ENCODE measurements at places on chromosomes 3 and 15.

- DNase-seq, result no peak
Measured at GRCh38 chr3:76436894-76437293, 603.0 kb upstream of the ROBO2 start.

GRCh38 chr15:83398626-83399025, 48.5 kb upstream of the SH3GL3 start:
- no peak for DNase-seq

DNA sequence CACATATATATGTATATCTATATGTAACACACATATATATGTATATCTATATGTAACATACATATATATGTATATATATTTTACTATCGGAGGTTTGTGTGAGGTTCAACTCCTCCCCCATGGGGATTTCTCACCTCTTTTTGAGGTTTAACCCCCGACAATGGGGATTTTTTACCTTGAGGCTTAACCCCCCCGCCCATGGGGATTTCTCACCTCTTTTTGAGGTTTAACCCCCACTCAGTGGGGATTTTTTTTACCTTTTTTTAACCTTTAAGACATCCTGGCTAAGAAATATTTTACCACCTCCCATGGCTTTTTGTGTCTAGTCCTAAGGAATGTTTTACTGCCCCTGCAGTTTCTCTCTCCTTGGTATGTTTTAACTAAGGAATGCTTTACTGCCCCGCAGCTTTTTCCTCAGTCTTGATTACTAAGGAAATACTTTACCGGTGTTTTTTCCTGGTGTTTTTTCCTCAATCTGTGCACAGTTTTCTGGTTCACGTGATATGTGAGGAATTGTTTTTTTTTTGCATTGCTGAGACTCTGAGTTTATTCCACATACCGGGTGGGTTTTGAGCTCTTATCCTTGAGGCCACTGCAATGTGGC, 185.2 kb downstream of the KLF13 start:
- no peak for DNase-seq

DNA sequence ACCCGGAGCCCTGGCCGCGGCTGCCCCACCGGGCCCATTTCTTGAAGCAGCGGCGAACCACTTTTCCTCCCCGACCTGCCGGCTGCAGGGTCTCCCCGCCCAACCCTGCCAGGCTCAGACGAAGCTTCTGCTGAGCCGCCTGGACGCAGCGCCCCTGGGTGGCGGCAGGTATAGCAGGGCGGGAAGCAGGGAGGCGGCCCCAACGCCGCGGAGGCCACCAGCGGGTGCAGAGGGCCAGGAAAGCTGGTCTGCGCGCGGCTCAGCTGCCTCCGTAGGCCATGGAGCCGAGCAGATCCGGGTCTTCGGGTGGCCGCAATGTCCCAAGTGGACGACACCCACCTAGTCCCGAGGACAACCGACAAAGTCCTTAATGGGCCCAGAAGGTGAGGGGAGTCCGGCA, 21.9 kb upstream of the SRPRB start:
- no peak for DNase-seq

GRCh38 chr15:82549199-82549665, 9.0 kb upstream of the RPS17 start:
- no peak for DNase-seq

GRCh38 chr3:85005946-85006345, 47.2 kb downstream of the CADM2 start:
- DNase-seq, result no peak

DNA sequence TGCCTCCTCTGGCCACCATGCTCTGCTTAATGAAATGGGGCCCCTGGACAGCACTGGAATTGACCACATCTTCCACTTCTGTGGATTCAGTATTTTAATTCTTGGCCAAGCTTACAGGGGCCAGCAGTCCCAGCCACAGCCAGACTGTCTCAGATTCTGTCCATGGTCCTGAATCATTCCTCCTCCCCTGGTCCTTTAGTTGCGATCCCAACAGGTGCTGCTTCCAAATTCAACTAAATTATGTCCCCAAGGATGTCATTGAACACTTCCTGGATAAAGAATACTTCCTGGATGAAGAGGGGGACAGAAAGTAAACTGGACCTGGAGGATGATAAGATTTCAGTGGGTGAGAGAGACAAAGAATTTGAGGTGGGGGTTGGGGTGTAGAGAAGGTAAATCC, 111.1 kb upstream of the FOXB1 start:
- DNase-seq, result no peak

GRCh38 chr3:31573036-31573779, 40.5 kb downstream of the STT3B start:
- DNase-seq, result no peak

- DNase-seq, result no peak
Measured at GRCh38 chr15:39583596-39584265, 2.9 kb downstream of the THBS1 start.

- no peak for DNase-seq
Measured at GRCh38 chr3:123168122-123168521, 33.6 kb upstream of the SEC22A start.

GRCh38 chr15:69451951-69452691, 497 bp upstream of the RPLP1 start:
- DNase-seq, result no peak

DNA sequence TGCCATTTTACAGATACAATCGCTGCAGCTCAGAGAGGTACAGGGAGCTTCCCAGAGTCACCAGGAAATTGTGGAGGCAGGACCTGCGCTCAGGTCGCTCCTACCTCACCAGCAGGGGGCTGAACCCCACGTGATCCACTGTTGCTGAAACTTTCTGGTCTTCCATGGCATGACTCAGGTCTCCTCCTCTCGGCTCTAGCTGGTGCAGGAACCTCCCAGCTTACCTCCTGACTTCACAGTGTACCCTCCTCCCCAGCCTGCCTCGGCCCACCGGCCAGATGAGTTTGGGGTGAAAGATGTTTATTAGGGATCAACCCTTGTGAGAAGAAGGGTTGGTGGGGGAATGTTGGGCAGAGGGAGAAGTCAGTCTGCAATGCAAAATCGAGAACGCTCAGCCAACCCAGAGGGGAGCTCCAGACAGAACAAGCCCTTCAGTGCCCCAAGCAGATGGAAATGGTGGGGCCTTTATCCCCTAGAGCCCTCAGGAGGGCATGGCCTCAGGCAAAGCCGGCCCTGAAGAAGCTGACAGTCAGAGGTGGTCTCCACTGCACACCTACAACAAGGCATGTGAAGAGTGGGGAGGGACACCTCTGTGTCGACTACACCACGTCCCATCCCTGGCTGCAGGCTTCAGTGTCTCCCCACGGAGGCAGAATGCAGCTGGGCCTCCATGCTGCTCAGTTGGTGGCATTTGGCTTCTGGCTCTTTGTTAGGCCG, 118.6 kb upstream of the PRR20G start:
- no peak for DNase-seq

DNA sequence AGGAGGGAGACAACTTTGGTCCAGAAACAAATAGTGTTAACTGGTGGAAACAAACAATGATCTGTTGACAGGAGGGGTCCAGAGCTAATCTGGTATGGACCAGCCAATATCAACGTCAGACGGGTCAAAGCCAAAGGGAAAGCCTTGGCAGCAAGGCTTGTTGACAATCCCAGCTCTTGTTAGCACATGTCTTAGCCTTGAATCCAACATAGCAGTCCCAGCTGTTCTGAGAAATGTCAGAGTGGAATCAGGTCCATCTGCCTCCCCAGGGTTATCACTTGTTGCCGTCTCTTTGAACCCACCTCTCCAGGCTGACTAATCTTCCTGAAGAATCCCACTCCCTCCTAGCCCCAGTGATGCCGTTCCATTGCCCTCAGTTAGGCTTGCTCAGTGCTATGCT, 404.6 kb upstream of the MCTP2 start:
- no peak for DNase-seq

DNA sequence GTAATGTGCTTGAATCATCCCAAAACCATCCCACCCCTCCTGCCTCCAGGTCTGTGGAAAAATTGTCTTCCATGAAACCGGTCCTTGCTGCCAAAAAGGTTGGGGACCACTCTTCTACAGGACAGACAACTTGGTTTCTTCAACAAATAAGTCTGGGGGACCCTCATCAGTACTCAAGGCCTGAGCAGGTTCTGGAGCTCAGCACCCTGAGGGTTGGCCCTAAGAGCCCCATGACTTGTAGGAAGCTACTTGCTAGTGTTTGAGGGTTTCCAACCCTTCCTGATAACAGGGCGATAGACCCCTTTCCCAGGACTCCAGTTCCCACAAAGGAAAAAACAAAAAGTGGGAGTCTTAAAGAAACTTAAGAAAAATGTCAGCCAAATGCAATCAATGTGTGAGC, 52.9 kb upstream of the SLCO2A1 start:
- no peak for DNase-seq

DNA sequence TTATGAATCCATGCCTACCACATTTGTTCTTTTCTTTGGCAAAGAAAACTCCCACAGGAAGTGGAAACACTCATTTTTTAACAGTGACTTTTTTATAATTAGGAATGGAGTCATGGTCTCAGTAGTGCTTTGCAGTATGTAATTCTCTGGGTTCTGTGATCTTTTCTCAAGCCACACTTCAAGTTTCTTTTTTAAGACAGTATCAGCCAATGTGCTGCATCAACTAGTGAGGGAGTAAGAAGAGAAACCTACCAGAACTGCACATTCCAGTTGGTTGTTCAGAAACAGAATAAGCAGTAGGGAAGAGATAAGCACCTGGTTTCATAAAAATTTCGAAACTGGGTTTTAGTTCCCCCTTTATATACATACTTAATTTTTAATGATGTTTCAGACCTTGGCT, 126.3 kb downstream of the FOXB1 start:
- no peak for DNase-seq

GRCh38 chr3:193686665-193687483, 93.9 kb downstream of the OPA1 start:
- no peak for DNase-seq

DNA sequence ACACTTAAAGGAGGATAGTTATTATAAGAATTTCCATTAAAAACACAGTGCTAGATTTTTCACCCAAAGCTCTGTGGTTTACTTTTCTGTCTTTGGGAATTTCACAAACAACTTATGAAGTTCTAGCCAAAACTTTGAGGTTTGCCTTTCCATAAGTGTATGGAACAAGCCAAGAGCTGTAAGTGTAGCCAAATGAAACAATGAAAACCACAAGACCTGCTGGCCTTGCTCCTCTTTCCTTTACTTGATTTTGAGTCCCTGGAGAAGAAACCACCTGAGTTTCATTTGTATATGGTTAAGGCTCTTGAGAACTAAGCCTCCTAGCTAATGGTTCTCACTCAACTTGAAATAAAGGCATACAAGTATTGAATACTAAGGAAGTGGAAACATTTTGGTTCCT, 365.3 kb upstream of the EPHA3 start:
- DNase-seq, result no peak

GRCh38 chr15:42315521-42315920, 42.3 kb upstream of the TMEM87A start:
- no peak for DNase-seq

- DNase-seq, result no peak
Measured at GRCh38 chr15:55372701-55373440, 35.3 kb downstream of the CCPG1 start.

DNA sequence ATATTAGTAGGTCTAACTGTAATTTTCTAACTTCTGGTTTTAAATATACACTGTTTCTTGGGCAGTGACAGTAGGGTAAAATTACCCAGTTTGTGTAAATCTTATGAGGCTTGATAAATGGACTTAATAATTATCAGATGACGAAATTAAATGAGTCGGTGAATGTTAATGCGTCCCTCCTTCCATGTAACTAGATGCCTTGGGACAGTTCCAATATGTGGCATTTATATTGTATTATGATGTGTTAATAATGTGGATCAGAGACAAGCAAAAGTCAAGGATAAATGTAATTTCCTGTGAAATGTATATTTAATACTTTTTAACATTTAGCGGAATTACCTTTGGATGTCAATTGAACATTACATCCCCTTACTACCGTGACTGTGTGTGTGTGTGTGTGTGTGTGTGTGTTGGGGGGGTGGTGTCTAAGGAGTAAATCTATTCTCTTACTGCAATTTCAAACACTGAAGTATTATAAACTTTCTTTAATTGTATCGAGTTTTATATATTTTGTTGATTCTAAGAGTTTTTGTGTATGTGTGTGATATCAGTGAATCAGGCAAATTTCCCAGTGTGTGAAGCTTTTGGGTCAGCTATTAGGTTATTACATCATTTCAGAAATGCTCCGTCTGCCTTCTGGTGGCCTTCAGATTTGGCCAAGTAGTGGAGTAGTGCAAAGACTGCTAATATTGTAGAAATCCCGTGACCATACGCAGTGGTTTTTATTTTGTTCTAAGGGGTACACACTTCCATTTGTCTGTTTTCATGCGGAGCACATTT, 50.1 kb downstream of the CNTN4 start:
- no peak for DNase-seq

- no peak for DNase-seq
Measured at GRCh38 chr15:65653341-65653740, 31.6 kb downstream of the SLC24A1 start.

GRCh38 chr15:59255680-59256336, 49.2 kb downstream of the LDHAL6B start:
- DNase-seq, result no peak

GRCh38 chr3:120492103-120492502, 41.3 kb upstream of the FSTL1 start:
- DNase-seq, result no peak

- no peak for DNase-seq
Measured at GRCh38 chr3:102165367-102165766, 269.4 kb upstream of the ZPLD1 start.

- no peak for DNase-seq
Measured at GRCh38 chr3:126510308-126510910, 7.2 kb downstream of the UROC1 start.

GRCh38 chr15:36841193-36841592, 259.2 kb downstream of the MEIS2 start:
- no peak for DNase-seq

DNA sequence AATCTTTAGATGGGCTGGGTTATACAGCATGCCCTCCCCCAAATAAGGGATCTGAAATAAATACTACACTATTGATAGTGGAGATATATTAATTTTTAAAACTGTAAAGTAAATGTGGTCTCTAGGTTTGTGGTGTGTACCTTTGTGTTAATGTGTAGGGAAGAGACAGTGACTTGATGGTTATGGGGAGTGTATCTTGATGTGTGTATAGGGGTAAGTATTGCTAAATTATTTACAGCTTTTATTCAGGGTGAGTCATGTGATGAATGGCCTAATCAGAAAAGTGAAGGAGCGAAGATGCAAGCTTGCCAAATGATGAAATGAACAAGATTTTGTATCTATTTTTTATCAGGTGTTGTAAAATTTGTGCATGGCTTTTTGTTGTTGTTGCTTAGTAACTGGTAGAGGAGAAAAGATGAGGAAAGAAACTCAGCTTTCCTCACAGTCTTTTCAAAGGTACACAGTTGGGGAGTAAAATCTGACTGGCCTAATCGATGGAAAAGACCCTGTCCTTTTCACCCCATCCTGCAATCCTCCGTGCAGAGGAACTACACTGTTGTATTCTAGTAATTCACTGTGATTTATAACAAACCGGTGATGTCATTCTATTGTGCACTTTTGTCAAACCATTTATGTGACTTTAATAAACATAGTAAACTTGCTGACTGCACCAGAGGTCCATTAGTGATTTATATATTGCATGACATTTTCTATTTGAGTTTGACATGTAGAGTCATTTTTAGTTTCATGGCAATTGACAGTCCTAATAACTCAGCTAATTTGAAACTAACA, 17.7 kb downstream of the FEM1B start:
- DNase-seq, result no peak

All from activated CD4-positive, CD25-positive, alpha-beta regulatory T cell (primary cell).